Progenitor cell of endocrine pancreas (in vitro differentiated cells): ENCODE measurements at places on chromosomes 6 and 20.

DNA sequence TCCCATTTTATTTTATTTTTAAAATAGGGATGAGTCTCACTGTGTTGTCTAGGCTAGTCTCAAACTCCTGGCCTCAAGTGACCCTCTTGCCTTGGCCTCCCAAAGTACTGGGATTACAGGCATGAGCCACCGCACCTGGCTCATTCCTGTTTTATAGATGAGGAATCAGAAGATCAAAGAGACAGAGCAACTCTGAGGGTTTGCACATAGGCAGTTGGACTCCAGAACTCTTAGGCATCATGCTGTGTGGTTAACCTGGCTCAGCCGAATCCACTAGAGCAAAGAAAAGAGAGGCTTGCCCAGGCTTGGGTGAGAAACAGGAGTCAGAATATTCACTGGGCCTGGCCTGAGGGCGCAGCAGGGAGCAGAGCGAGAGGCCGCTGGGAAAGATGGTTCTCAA lies 9.4 kb downstream of the MYH7B start:
- DNase-seq = no peak

DNA sequence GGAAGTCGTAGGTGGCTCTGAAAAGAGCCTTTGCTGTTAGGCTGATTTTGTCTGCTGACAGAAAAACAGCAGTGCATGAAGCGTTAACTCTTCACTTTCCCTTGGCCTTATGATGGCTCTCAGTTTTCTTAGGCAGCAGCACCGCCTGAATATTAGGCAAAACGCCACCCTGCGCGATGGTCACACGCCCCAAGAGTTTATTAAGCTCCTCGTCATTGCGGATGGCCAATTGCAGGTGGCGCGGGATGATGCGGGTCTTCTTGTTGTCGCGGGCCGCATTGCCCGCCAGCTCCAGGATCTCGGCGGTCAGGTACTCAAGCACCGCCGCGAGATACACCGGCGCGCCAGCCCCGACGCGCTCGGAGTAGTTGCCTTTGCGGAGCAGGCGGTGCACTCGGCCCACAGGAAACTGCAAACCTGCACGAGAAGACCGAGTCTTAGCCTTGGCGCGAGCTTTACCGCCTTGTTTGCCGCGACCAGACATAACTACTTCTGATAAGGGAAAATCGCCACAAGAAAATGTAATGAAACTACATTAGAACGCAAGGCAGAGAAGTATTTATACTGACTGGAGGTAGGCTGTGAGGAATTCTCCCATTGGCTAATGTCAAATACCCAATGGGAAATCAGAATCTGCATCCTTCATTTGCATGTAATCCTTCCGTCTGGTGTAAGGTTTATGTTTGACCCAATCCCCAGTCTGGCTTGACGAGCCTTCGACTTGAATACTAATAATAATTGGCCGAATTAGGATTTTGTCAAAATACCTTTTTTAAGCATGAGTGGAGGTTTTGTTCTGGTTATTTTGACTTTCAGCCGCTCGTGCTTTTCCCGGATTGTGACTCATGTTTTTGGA lies 53.9 kb upstream of the HFE start:
- DNase-seq = peak; percentile 29

DNA sequence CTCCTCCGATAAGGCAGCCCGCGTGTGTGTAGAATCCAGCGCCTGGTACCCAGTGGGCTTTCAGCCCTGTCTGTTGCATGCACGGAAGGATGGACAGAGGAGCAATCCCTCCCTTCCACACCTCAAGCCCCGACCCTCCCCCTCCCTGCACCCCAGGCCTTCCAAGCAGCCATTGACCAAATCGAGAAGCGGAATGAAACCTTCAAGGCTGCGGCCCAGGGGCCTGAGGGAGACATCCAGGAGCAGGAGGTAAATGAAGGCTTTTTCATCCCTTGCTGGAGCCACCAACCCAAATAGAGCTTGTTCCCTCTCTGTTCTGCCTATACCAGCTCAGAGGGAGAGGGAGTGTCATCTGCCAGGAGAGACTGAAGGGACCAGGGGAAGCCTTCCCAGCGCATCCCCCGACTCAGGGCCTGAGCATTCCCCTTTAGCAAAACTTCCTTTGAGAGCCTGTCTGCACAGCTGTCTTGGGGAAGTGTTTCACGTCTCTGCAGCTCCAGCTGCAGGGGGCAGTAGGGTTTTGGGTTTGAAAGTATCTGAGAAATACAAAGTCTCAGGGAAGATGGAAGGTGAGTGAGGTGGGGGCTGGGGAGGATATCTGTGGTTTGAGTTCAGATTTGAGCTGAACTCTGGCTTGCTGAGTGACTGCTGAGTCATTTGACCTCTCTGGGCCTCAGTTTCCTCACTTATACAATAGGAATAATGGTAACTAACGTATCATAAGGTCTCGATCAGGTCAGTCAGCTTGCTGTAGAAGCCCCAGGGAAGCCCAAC lies 16.1 kb downstream of the FGD2 start:
- no peak for DNase-seq

DNA sequence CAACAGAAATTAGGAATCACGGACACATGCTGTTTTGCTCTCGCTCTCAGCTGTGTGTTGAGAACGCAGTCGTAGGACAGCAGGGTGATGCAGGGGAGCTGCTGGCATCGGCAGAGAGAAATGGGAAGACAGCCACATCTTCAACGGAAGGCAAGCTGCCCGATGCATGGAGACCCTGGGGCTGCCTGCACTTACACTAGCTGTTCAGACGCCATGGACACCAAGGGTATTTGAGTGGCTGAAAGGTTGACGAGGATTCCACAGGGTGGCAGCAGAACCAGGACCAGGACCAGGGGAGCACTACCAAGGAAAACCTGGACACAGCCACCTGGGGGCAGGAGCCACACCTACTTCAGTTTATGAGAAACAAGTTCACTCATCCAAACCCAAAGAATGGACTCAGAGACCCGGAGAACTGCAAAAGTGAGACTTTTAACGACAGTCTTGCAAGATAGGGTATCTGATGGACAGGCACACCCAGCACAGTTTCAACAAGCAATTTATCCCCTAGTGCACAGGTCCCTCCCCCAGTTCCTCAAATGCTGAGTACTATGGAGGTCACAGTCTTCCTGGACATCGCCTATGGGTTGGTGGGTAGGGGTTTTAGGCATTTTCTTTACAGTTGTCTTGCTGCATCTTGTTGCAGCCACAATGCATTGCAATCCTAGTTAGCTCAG lies 56.3 kb upstream of the ENTPD6 start:
- DNase-seq = no peak

- DNase-seq = no peak
Observed at GRCh38 chr6:39217177-39217864, 12.0 kb downstream of the KCNK5 start.

DNA sequence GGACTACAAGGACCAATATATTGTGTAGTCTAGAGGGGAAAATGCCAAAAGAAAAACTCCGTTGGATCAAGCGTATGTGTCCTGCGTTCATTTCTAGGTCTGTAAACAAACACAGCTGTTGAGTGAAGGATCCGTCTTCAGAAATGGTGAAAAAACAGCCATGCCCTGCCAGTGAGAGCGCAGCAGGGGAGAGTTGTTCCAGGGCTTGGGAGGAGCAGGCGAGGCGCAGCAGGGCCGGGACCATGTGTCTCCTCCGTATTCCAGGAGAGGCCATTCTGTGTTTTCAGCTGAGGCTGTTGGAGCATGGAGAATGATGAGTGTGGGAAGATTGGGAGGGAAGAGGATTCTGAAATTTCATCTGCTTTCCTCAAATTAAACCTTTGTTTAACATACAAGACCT lies 38.0 kb downstream of the BMP6 start:
- no peak for DNase-seq

- DNase-seq = no peak
Observed at GRCh38 chr20:14495066-14495465, 157.7 kb upstream of the FLRT3 start.

- no peak for DNase-seq
Observed at GRCh38 chr20:50231854-50232253, 41.2 kb downstream of the CEBPB start.

GRCh38 chr20:45098103-45098773 lies 2.7 kb downstream of the KCNS1 start:
- no peak for DNase-seq

DNA sequence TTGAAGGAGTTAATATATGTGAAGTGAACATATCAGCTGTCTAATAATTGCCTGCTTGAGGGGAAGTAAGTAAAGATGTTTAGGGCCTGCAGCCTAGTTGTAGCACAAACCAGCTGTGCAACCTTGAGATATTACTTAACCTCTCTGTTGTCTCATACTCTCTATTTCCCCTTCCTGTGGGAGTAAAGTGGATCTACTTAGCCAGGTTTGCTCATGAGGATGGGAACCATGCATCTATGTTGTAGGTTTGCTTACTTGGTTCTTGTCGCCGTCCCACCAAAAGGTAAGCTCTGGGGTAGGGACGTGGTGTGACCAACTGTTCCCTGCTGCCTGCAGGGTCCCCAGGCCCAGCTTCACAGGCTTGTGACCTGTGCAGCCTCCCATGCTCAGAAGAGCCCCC lies 362.7 kb upstream of the SULF2 start:
- DNase-seq = no peak

GRCh38 chr6:147135211-147135681 lies 69.0 kb upstream of the STXBP5 start:
- DNase-seq = no peak
